Right lobe of liver (tissue), 6 donors: ENCODE measurements at places on chromosomes 2 and 18.

DNA sequence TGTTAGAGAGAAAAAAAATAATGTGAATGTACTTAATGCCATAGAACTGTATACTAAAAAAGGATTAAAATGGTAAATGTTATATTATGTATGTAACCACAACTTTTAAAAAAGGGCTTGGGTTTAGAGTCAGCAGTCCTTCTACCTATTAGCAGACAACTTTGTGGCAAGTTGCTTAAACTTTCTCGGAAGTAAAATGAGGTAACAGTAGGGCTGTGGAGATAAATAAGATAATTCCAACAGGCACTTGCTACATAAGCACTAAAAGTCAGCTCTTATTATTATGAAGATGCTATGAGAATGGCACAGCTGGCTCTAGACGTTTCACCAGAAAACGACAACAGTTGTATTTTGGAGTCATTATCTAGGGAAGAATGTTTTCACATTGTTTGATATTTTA is 31.3 kb downstream of the AAK1 start:
- DNase-seq: no peak

DNA sequence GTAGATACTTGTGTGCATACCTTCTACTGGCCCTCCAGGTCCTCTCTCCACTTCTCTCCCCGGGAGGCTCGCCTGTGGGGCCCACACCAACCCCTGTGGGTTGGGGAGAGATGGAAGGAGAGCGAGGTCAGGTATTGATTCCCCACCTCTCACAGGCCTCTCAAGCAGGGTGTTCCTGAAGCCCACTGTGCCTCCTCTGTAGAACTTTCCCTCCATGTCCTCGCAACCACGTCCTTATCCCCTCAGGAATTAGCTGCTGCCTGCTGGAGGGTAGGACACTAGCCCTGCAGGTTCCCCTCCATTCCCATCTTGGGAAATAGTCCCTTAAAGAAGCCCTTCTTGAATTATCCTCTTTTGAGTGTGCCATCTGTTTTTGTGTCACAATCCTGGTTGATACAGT is 38.9 kb upstream of the KLF11 start:
- DNase-seq: no peak

DNA sequence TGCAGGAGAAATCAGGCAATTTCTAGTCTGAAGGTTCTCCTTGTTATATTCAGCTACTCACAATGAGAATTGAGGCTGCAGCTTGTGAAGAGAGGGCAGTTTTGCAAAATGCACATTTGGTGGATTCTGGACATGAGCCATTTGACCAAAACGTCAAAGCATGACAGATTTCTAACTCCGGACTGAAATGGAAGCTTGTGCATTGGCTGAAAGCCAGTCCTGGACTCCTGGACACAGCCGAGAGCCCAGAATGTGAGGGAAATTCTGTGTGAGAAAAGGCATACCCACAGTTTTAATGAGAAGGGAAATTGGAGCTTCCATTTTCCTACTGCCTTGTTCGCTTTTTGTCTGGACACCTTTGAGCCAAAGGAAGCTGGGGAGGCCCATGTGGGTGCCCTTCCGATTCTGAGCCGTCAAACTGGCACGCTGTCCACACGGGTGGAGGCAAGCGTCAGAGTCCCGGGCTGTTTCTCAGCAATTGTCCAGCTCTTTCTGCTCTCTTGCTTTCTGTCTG is 23.7 kb upstream of the ROCK2 start:
- DNase-seq: peak; percentile 42

DNA sequence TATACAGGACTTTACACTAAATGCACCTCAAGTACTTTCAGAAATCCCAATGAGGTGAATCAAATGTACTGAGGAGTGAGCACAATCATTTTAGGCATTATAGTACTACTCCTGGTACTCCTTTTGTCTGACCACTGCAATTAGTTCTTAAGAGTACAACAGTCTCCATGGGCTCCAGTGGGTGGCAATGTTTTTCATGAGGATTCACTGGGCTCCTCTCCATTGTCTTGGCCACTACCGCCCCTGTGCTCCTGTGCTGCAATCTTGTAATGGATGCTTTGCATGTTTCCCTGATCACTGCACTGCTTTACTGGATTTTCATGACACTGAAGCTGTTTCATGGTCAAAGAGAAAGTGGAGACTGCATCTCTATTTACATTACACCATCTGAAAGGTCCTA is 268.5 kb upstream of the ZSWIM2 start:
- no peak for DNase-seq

DNA sequence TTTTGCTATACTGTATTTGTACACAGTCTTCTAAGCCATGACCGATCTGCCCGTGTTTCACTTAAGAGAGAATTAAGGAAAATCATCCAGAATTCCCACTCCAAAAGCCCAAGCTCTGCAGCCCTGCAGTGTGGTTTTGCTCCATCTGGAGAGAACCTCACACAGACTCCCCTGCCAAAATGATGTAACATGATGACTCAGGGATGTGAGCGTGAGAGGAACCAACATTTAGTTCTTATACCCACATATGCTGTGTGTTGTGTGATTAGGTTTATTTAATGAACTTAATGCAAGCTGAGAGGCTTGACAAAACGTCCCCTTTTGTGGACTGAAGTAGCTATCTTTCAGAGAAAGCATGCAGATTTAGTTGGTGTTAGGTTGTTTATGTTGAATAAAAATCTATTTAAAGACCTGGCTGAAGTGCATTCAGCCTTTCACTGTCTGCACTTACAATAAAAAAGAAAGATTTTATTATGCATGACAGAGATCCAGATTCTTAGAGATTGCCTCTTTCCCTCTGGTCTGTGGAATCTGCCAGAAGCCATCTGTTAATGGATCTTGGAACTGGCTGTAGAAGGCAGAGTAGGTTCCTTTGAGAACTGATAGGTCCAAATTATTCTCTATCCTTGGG is 6.3 kb downstream of the RAB12 start:
- DNase-seq: no peak

DNA sequence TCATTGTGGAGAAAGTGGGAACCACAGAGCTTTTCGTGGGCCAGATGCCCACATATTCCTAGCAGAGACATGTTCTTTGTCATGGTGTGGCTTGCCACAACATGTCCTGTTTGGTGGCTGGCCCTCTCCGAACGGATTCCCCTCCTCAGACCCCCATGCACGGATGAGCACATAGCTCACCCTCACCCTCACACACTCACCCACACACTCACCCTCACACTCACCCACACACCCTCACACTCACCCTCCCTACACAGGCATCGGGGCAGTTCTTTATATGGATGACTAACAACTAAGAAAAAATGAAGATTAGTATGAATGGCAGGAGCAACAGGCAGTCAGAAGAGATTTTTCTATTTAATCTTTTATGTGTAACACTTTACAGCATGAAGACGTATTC is 149.9 kb downstream of the ZNF236 start:
- no peak for DNase-seq
